ENCODE measurements at places on chromosomes 7 and 10.
A peak's percentile ranks its signal among the peaks of the same experiment; 100 is the strongest.

DNA sequence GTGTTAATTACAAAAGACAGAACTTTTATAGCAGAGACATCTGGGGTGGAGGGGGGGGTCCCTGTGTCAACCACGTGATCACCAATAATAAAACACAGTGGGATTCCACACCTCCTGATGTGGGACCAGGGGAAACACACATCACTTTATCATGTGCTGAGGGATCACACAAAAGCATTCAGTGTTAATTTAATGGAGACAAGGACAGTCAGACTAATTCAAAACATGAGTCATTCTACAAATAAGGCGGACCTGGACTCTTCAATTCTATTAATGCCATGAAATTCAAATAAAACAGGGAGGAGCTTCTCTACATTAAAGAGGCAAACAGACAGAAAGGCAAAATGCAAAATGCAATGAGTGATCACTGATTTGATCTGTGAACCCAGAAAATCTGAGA, 67.3 kb upstream of the PFKP start:
- no peak for DNase-seq

DNA sequence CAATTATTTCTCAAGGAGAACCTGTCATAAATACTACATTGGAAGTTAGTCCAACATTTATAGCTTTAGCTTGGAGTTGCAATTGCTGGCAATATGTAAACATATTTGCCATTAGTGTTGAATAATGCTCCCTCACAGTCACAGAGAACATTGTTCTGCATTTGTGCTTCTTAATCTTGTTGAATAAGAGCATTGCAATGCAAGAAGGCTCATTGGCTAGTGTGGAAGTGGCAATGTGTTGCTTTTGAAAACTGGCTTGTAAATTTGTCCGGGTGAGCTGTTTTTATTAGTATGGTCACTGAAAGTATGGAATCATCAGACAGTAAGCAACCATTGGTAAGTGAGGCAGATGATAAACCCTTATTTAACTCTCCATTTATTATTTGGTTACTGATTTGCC, 47.7 kb upstream of the MBL2 start:
- no peak for DNase-seq

DNA sequence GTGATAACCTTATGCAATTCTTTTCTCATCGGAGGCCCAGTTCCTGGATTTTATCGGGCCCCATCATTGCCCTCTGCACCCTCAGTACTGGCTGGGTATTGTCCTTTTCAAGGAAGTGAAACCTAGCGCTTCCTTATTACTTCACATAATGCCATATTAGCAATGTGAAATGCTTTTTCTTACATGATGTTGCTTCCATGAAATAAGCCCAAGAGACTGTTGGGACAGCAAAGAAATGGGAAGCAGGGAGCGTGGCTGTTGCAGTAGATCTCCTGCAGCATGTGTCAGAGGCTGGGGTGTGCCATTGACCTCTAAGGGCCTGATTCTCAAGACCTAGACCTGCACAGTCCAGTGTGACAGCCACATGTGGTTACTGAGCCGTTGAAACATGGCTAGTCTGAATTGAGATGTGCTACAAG, 8.1 kb downstream of the CHN2 start:
- DNase-seq = no peak

DNA sequence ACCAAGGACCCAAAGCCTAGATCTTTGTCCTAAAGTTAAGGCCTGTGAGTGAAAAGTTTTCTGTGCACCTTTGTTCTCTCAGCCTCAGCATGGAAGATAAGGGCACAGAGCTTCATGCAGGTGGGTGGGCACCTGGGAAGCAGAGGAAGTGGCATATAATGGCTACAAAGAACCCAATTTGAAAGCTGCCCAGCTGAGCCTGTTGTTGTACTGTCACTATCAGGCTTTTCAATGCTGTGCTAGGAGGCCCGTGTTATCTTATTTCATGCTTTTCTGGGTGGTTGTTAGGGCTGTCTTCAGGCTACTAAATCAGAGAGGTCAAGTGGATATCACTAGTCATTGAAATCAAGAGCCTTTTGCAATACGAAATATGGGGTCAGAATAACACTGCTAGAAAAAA, 443.8 kb downstream of the SORCS1 start:
- no peak for DNase-seq

DNA sequence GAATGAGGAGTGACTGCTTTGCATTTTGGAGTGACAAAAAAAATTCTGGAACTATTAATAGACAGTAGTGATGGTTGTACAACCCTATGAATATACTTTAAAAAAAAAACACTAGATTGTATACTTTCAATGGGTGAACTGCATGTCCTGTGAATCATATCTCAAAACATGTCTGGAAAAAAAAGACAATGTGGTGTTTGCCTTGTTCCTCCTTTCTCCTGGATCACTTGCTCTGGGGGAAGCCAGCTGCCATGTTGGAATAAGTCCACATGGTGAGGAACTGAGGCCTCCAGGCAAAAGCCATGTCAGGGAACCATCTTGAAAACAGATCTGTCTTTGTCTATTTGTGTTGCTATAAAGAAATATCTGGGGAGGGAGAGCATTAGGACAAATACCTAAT, 39.5 kb upstream of the YAE1 start:
- DNase-seq = no peak

DNA sequence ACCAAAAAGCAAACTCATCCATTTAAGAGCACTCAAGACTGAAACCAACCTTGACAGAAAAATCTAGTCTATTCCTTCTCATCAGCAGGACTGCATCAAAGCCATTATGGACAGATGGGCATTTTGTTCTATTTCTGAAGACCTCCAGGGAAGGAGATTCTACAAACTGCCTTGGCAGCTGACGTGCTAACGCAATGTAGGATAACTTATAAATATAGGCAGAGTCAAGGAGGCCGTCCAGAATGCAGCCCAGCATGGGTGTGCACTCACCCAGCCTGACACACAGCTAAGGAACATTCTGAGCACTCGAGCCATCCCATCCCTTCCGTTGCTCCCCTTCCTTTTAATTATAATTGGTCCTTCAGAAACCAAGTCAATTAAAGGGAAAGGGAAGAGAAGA, 25.3 kb upstream of the NEBL start:
- DNase-seq = no peak

- no peak for DNase-seq
These were observed 50.3 kb downstream of the TPK1 start for GRCh38 chr7:144785521-144785920.

DNA sequence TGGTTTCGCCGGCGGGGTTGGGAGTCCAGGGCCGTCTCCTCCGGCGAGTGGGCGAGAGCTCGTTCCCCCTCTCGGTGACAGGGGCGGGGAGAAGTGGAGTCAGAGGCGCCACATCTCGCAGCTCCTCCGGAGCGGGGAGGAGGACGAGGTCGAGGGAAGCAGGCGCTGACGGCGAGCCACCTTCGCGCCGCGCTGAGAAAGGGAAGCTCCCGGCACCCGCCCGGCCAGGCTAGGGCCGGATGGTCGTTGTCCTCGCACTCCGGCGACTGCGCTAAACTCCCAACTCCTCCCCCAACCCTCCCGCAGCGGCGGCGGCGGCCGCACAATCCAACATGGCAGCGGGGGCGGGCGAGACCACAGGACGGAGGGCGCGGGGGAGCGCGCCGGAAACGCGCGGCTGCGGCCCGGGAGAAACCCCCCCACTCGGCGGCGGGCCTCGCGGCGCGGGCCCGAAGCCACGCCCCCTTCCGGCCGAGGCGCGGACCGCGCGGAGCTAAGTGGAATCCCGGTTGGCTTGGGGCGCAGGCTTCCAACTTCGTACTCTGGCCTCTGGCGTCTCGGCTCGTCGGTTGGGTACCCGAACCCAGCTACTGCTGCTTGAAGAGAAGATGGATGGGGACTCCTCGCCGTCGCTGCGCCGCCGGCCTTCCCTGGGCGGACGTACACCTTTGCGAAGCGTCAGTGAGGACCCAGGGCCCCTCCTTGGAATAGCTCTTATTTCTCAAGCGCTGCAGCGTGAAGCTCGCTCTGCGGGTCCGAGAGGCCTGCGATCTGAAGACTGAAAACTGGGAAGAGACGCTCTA, at the start of gene WASL:
Gene WASL (minus strand): TSS at position 270 of the 803 bp plus-strand sequence. CDS start 269 bp downstream, at position 1.
- peak; percentile 87 for DNase-seq

DNA sequence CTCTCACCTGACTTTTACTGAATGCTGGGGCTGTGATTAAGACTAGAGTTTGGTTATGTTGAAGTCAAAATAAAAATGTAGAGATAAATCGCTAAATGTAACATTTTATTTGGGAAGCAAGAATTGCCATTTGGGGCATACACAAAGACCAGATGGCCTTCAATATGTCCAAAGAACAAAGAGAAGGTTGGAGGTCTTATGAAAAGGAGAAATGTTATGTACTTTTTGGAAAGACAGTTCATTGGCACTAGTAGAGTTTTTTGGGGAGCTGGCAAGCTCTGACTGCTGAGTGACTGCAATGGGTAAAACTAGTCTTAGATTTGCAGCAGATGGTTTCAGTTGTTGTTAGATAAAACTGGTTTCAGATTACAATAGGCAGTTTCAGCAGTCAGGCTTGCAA, 35.6 kb upstream of the GALNT17 start:
- no peak for DNase-seq

GRCh38 chr7:106038916-106039315, 73.2 kb downstream of the SYPL1 start:
- DNase-seq = no peak

DNA sequence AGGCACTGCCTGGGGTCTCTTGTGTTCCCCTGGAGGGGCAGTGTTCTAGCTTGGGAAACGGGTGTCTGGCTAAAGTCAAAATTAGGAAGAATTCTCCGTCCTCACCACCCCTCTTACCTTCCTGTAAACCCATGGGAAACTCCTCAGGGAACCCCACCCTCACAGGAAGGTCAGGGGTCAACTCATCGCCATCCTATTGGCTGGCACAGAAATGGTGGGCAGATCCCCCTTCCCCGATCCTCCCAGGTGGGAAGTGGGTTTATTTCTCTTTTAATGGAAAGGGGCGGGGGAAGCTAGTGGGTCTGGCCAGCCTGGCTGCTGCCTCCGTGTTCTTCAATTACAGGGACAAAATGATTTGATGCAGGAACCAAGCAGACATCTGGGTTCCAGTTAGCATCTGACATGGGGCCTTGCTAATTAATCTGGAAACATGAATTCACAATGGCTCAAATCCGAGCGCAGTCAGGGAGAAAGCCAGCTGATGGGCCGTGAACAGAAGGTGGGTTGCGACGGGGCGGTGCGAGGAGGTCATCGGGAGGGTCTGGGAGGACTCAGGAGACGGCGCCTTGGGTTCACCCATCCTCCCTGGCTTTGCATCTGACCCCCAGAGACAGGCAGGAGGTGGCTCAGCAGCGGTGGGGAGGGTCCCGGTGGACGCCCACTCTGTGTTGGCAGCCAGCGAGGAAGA, 66.6 kb downstream of the SLIT1 start:
- no peak for DNase-seq

- no peak for DNase-seq
These were observed 308.5 kb upstream of the NFE2L3 start for GRCh38 chr7:25843467-25843866.

- DNase-seq = no peak
These were observed 354.1 kb downstream of the ANKRD30A start for GRCh38 chr10:37479469-37479868.

DNA sequence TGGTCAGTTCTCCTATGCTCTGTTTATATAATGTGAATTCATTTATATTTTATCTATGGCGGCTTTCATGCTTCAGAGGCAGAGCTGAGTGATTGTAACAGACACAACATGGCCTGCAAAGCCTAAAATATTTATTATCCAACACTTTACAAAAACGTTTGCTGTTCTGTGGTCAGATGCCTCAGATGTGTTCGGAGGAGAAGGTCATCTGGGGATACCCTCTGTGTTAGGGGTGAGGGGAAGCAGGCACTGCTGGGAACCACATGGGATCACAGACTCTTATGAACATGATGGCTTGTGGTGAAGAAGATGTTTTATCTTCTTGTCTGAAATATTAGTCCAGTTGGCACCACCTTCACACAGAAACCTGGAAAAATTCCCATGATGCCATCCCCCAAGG, 203.4 kb downstream of the PHTF2 start:
- no peak for DNase-seq

- DNase-seq = no peak
These were observed 9.2 kb downstream of the INPP5A start for GRCh38 chr10:132546567-132547420.

- DNase-seq = no peak
These were observed 13.5 kb downstream of the CRTAC1 start for GRCh38 chr10:98016772-98017475.

DNA sequence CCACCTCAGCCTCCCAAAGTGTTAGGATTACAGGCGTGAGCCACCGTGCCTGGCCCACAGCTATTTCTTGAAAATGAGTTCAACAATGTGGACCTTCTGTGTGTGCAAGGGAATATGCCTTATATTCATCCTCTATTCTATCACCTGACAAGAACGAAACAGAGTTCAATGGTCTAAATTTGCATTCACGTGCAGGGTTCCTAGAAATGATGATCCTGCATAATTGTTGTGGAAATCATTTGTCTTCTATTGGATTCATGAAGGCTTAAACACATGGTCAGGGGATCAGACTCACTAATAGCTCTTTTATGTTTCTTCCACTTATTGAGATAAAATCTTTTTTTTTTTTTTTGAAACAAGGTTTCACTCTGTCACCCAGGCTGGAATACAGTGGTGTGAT, 23.7 kb downstream of the PAPSS2 start:
- no peak for DNase-seq

DNA sequence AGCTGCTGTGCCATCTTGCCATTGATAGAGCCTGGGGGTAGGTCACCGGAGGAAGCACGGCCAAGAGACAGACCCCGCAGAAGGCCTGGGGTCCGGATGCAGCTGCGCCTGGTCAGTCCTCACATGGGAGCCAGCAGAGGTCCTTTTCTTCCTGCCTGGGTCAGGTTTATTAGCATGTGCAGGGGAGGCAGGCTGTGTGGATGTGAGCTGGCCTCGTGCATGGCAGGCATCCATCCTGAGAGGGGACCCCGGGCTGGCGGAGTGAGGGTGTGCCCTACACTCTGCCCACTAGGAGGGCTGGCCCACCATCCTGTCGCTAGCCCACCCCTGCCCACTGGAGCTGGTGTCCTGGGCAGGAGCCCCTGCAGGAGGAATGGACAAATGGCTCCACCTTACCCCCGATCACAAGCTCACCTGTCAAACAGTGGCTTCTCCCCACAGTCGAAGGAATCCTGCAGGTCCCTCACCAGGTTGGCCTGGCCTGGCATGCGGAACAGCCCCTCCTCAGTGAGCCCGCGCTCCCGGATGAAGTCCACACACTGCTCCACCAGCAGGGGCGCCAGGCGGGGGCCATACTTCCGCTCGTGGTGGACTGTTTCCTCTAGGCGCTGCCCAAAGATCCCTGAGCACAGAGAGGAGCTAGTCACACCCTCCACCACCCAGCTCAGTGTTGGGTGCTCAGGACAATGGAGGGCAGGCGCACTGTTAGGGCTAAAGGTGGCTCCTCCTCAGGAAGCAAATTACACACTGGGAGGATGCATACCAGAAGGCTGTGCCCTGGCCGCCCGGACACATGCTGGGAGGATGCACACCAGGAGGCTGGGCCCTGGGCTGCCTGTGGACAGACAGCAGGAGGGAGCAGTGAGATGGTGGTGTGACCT, 145.4 kb downstream of the ARHGAP22 start:
- DNase-seq = no peak

DNA sequence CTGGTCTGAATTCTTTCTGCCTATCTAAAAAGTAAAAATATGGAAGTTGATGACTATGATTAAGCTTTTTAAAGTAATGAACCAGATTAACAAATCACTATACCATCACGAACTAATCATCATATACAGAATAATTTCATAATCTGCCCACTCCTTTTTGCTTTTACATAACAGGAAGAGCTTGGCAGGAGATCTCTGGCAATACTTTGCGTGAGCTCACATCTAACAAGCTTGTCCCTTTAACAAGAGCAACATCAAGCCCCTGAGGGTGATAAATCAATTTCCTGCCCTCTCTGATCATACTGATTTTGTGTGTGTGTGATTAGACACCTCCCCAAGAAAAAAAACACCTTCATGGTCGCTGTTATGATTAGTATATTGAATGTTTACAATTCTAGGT, 143.5 kb upstream of the ASAH2 start:
- no peak for DNase-seq

GRCh38 chr7:86485827-86486226, 157.9 kb upstream of the GRM3 start:
- DNase-seq = no peak

All from activated naive CD4-positive, alpha-beta T cell treated with Interleukin-2 at 50 U/mL for 16 hours (primary cell).